Fibroblast of the aortic adventitia (primary cell): ENCODE measurements at places on chromosomes 2 and 18. TPM values are rescaled to one million over a fixed set of nuclear protein-coding genes. Genes with fewer than 3 reads are reported as not detected.

- no peak for DNase-seq
Measured at GRCh38 chr2:215382480-215382879, 53.4 kb downstream of the FN1 start.

DNA sequence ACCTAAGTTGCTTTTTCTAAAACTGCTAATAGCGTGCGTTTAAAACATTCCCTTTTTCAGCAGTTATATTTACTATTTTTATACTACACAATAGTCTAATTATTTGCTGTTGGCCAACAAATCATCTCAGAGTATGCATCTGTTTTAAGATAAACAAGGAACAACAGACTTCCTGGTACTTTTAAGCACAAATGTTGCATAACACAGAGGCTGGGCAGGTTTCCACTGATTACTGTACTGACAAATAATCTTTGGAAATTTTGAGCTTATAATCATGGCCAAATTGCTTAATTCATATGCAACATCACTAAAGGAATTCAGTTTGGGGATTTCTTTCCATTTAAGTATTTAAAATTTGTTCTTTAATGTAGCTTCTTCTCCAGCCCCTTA is 737.4 kb upstream of the SALL3 start:
- no peak for DNase-seq

GRCh38 chr2:106108351-106108750 is 85.8 kb downstream of the UXS1 start:
- peak; percentile 51 for DNase-seq

Gene WDR35
- 21.0 and 22.1 TPM in 2 replicates for total RNA-seq

DNA sequence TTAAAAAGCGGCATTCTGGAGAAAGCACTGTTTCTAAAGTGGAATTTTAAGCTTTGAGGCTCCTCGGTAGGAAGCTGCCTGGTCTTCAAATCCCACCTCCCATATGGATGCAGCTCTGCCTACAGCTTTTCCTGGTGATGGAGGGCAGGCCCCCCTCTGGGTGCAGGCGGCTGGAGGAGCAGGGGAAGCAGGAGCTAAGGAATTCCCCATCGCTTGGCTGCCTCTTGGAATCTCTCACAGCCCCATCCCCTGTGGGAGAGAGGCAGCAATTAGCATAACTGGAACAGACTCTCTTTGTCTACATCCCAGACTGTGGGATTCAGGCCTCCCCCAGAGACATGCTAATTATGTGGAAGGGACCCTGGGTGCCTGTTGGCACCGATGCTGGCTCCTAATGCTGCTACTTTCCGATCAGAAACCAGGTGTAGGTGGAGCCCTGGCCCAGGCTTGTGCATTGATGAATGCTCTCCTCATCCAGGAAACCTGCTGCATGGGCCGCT is 51.3 kb downstream of the LIPG start:
- DNase-seq: no peak

GRCh38 chr2:240893363-240893844 is 2.6 kb downstream of the MAB21L4 start:
- peak; percentile 47 for DNase-seq

Gene GRHL1
- 1.3 TPM in 1 of 2 replicates, not detected in the other for total RNA-seq

GRCh38 chr2:54657664-54658083 is 65.8 kb upstream of the EML6 start:
- DNase-seq: peak; percentile 58

Gene PPIG
- total RNA-seq: 43.5 and 43.7 TPM in 2 replicates

DNA sequence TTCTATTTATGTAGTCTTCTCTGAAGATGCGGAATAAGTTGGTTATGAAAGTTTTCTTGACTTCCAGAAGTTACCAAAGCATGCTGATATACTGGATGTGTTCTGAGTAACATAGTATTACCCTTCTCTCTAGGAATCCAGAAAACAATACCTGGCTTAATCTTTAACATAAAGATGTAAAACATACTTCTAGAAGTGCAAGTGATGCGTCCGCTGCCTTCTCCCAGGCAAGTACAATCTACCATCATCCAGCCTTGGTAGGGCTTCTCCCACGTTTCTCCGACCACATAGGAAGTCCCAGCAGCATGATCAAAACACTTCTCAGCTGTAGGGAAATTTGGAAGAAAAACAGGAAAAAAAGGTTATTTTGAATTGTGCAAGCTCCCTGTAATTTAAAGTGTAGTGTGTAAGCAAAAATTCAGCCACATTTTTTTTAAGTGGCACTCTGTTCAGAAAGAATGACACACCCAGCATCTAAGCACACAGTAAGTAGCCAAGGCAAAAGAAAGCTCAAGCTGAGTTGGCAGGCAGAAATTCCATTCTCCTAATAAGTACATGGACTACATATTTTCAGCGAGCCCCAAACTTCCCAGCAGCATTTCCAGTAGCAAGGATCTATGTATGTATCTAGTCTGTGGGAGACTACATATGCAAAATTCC is 5.2 kb downstream of the FN1 start:
- peak; percentile 84 for DNase-seq

Gene RIOK3
- 58.1 and 89.3 TPM in 2 replicates for total RNA-seq

- DNase-seq: no peak
Measured at GRCh38 chr18:33010149-33010548, 237.3 kb upstream of the KLHL14 start.

Gene PARD6G
- 0.54 and 2.5 TPM in 2 replicates for total RNA-seq

DNA sequence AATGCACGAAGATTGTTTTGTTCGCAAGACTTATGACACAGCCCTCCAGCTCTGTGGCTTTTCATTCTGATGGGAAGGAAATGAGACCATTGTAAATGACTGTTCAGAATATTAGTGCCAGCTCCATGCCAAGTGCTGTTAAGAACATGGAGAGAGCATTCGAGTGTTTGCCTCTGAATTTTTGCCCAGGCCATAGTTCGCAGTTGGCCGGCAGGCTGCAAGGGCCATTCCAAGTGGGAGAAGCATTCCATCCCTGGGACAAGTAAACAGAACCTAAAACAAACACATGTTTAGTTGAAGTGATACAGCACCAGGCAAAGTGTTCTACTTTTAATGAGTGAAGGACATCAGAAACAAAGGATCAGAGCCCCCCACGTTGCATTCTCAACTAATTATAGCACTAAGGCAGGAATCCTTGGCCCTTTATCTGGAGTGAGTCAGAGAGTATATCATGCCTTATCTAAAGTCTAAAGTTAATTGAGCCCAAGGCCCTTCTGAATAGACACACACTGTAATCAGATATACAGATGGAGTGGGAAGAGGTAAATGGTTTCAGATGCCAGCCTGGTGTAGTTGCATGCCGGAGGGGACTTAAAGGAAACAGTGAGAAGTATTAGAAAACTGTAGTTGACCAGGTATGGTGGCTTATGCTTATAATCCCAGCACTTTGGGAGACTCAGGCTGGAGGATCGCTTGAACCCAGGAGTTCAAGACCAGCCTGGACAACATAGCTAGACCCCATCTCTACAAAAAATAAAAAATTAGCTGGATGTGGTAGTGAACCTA is 53.3 kb downstream of the NEDD4L start:
- peak; percentile 32 for DNase-seq

- DNase-seq: peak; percentile 76
Measured at GRCh38 chr2:216651351-216651881, 18.2 kb downstream of the IGFBP2 start.

DNA sequence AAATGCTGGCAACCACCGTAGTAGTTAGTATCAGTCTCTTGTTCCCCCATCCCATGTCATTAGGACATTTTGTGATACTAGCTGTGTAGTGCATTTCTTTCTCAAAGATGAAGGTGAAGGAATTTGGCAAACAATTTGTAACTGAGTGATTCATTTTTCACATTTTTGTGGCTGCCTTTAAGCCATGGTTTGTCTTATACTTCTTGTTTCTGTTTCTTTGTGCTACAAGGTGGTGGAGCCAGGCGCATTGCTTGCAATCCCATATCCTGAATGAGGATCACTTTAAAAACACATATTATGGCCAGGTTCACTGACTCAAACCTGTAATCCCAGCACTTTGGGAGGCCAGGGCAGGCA is 40.6 kb downstream of the GPD2 start:
- peak; percentile 82 for DNase-seq

- no peak for DNase-seq
Measured at GRCh38 chr18:9337873-9338272, 3.3 kb downstream of the TWSG1 start.

- DNase-seq: no peak
Measured at GRCh38 chr2:169778446-169778845, 20.2 kb upstream of the SSB start.

- no peak for DNase-seq
Measured at GRCh38 chr18:41043876-41044275, 911.2 kb upstream of the PIK3C3 start.

GRCh38 chr2:169925968-169926367 is 98.7 kb downstream of the UBR3 start:
- no peak for DNase-seq

- no peak for DNase-seq
Measured at GRCh38 chr18:48543228-48543627, 4.4 kb downstream of the CTIF start.

DNA sequence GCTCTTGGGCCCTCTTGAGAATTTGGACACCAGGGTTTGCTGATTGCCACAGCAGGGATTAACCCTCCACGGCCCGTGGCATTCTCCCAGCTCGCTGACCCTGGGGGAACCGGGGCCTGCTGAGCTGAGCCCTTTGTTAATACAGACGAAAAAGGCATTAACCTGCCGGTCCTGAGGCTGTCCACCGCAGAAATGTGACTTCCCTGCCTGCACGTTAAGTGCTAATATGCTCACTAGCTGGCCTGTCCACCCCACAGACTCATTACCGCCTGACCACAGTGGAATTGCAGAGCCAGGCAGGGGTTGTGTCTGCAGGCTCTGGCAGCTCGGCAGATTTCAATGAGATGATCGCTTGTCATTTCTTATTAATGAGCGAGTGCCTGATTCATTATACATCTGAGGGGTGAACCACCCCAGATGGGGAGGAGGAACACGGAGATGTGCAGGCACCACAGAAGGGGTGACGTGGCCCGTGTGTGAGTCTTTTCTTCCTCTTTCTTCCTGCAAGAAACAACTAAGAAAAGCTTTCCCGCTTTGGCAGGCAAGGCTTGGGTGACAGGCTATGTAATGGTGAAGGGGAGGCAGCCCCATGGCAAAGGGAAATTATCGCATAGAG is 126.0 kb downstream of the GLI2 start:
- peak; percentile 52 for DNase-seq

Gene MSTN
- 0.08 and 0.18 TPM in 2 replicates for total RNA-seq

DNA sequence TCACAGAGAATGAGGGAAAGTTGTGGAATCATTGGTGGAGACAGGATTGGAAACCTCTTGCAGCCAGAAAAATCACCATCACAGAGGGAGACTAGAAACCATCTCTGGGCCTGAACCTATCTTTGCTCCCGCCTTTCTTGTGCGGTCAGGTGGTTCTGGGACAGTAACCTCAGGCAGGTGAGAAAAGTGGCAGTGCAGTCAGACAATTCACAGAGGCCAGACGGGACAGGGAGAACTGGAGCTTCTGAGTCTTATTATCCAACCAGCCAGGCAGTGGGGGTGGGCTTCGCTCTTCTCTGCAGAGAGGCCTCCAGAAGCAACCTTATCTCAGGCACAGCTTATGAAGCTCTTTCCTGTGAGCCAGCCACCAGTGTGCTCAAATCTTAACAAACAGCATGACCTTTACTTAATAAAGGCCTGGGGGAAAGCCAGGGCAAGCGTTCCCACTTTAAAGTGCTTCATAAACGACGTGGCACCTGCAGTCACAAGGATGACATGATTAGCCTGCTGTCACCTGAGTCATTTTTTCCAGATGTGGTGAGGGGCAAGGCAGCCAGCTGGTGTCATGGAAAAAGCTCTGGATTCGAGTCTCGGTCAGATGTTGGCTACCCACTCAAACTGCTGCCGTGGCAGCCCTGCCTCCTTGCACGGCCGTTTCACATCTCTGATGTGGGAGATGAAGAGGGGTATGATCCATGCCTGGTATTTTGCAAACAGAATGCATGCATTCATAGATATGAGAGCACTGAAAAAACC is 109.7 kb downstream of the B3GNT2 start:
- no peak for DNase-seq

Gene TUBA3E
- not detected in 2 replicates for total RNA-seq

Gene TBR1
- total RNA-seq: not detected in 2 replicates

Gene DPP4
- 138 and 203 TPM in 2 replicates for total RNA-seq

Gene CCBE1
- total RNA-seq: 16.2 and 35.3 TPM in 2 replicates

DNA sequence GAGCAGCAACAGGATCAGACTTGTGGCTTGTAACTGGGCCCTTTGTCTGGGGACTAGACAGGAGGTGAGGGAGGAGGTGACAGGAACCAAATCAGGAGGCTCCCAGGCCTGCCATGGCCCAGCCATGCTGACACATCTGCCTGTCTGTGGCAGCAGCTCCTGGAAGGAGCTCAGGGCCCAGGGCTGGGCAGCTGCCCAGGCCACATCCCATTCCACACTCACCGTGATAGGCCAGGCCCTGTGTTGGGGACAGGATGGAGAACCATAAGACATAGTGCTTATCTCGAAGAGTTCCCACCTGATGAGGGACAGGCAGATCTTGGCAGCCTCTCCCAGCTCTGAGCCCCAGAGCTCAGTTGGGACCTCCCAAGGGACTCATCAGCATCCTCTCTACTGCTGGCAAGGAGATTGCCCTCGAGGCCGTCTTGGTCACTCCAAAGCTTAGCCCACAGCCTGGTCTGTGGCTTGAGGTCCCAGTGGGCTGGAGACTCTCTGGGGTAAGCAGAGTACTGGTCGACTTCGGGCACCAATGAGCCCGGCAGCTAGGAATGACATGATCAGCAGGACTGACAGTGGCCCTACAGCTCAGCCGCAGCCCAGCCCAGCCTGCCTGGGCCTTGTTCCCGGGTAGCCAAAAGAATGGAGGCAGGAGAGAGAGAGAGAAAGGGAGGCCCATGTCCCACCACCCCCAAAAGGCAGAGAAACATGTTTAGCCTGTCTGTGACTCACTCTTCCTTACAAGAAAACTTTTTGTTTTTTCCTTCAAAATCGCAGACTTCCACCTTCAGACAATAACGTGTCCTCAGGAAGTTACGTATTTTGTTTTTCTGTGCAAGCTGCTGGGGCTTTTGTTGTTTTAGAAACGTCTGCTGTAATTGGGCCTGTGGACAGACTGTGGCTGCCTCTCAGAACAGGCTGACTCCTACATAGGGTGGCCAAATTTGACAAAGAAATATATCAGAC is 82.1 kb downstream of the HS1BP3 start:
- no peak for DNase-seq

DNA sequence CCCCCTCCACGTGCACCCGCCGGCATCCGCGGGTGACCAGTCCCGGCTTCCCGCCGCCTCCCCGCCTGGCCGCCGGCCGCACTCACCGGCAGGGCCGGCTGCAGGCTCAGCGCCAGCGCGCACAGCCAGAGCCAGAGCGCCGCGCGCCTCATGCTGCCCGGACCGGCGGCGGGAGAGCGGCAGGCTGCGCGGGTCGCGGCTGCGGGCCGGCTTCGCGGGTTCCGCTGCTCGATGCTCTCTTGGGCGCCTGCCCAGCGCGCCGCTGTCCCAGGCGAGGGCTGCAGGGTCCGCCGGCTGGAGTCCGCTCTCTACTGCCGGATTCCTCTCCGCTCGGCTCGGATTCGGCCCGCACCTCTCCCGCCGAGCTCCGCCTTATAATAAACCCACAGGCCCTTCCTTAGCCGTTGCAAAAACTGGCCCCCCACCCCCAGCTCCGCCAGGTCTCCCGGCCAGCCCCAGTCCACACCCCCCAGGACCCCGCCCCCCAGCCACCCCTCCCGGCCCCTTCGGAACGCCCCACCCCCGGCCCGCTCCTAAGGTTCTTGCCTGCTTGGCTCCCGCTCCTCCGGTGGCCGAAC is at the start of gene SDC1:
TSS of gene SDC1 (minus strand) at position 415 of the 578 bp plus-strand sequence. CDS start at position 152, 263 bp downstream.
- DNase-seq: peak; percentile 39

Gene GNAL
- 0.16 and 0.63 TPM in 2 replicates for total RNA-seq

GRCh38 chr2:160632084-160632975 is 138.7 kb upstream of the RBMS1 start:
- no peak for DNase-seq

- peak; percentile 59 for DNase-seq
Measured at GRCh38 chr2:60516383-60516811, 37.1 kb downstream of the BCL11A start.
